ENCODE measurements at places on chromosomes 2 and 18. TPM values are rescaled to one million over a fixed set of nuclear protein-coding genes. Genes with fewer than 3 reads are reported as not detected.

The UCN gene
- 4.1 TPM for total RNA-seq

GRCh38 chr2:20540587-20541293 is 93.9 kb downstream of the RHOB start:
- no peak overlapping the region for H3K4me3 ChIP-seq
- no peak for DNase-seq
- H3K27me3 ChIP-seq: peaks cover 3% of the 10 kb centered on the region
- no peak overlapping the region for H3K27ac ChIP-seq
- peaks cover 17% of the 10 kb centered on the region for H3K4me1 ChIP-seq

The CCBE1 gene
- 22.8 TPM for total RNA-seq

The MYL1 gene
- total RNA-seq: not detected

GRCh38 chr2:111622859-111623258 is 261.1 kb downstream of the ANAPC1 start:
- peaks cover 4% of the 10 kb centered on the region for H3K36me3 ChIP-seq
- peak overlapping the region; percentile 37 for H3K27ac ChIP-seq
- H3K4me1 ChIP-seq: peaks cover 51% of the 10 kb centered on the region
- H3K27me3 ChIP-seq: no peaks in the 10 kb centered on the region
